ENCODE measurements at places on chromosomes 2 and 18. TPM values are rescaled to one million over a fixed set of nuclear protein-coding genes. Genes with fewer than 3 reads are reported as not detected.

- H3K36me3 ChIP-seq: no peaks in the 10 kb centered on the region
- peaks cover 51% of the 10 kb centered on the region for H3K27me3 ChIP-seq
- H3K4me3 ChIP-seq: peak within 1 kb of the TSS; percentile 69
- DNase-seq: peak; percentile 30
- no peak within 1 kb of the TSS for H3K27ac ChIP-seq
- peaks cover 17% of the 10 kb centered on the region for H3K4me1 ChIP-seq
Measured at GRCh38 chr18:23134780-23135549, at the start of gene CABLES1. Gene CABLES1, plus strand, starts transcription at chr18:23135485. Its CDS starts 278 bp downstream, at chr18:23135763.

GRCh38 chr2:37982147-37982582, 57.1 kb downstream of the RMDN2 start:
- no peaks in the 10 kb centered on the region for H3K36me3 ChIP-seq
- peaks cover 6% of the 10 kb centered on the region for H3K4me1 ChIP-seq
- H3K27me3 ChIP-seq: no peaks in the 10 kb centered on the region
- H3K4me3 ChIP-seq: no peak overlapping the region
- peak; percentile 56 for DNase-seq

DNA sequence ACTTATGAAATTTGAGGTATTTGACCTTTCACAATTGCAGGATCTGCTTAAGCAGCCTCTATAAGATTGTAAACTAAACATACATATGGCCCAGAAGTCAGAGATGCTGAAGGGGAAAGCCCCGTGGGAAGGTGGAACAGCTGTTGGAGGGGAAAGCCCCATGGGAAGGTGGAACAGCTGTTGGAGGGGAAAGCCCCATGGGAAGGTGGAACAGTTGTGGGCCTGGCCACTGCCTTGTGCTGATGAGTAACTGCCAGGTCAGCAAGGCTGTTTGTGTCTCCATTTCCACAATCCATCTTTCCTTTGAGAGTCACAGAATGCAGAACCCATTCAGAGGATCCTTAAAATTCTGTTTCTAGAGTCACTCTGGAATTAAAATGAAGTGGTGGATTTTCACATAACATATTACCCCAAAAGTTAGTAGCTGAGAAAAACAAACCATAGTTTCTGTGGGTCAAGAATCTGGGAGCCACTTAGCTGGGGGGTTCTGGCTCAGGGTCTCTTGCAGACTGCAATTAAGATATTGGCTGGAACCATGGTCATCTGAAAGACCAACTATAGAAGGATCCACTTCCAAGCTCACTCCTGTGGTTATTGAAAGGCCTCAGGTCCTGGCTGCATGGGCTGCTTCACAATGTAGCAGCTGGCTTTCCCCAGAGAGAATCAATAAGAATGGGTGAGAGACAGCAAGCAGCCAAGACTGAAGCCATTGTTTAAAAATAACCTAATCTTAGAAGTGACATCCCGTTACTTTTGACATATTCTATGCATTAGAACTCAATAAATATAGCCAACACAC, 86.6 kb upstream of the CAVIN2 start:
- no peaks in the 10 kb centered on the region for H3K4me1 ChIP-seq
- no peak overlapping the region for H3K27ac ChIP-seq
- no peaks in the 10 kb centered on the region for H3K36me3 ChIP-seq

- H3K4me3 ChIP-seq: no peak overlapping the region
- DNase-seq: no peak
- H3K36me3 ChIP-seq: no peaks in the 10 kb centered on the region
- H3K27ac ChIP-seq: no peak overlapping the region
Measured at GRCh38 chr18:73040247-73040646, 172.5 kb upstream of the NETO1 start.

Gene CYP27A1
- not detected for total RNA-seq

- no peak for DNase-seq
- H3K36me3 ChIP-seq: peaks cover 3% of the 10 kb centered on the region
- no peak overlapping the region for H3K27ac ChIP-seq
- peaks cover 12% of the 10 kb centered on the region for H3K4me1 ChIP-seq
- H3K4me3 ChIP-seq: no peak overlapping the region
Measured at GRCh38 chr2:106175086-106175850, 18.8 kb downstream of the UXS1 start.

GRCh38 chr2:154374416-154374815, 324.1 kb upstream of the KCNJ3 start:
- no peaks in the 10 kb centered on the region for H3K4me1 ChIP-seq
- no peak for DNase-seq
- H3K4me3 ChIP-seq: no peak overlapping the region
- H3K27me3 ChIP-seq: no peaks in the 10 kb centered on the region

Gene SLC23A3
- 2.3 TPM for total RNA-seq

DNA sequence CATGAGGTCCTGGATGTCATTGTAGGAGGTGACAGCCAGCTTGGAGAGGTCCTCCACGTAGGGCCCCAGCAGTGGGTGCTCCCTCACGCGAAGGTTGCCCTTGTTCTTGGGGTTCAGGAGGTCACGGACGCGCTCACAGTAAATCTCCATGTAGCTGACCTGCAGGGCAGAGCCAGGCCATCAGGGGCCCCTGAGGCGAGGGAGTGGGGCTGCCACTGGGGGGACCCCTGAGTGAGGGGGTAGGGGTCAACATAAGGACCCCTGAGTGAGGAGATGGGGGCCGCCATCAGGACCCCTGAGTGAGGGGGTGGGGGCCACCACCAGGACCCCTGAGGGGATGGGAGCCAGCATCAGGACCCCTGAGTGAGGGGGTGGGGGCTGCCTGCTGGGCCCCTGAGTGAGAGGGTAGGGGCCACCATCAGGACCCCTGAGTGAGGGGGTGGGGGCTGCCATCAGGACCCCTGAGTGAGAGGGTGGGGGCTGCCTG, 33.6 kb downstream of the KIF1A start:
- no peak overlapping the region for H3K27ac ChIP-seq
- H3K4me1 ChIP-seq: no peaks in the 10 kb centered on the region
- H3K4me3 ChIP-seq: no peak overlapping the region
- no peak for DNase-seq
- no peaks in the 10 kb centered on the region for H3K27me3 ChIP-seq
- no peaks in the 10 kb centered on the region for H3K36me3 ChIP-seq

GRCh38 chr18:68244786-68245185, 470.1 kb downstream of the TMX3 start:
- H3K4me1 ChIP-seq: no peaks in the 10 kb centered on the region
- no peaks in the 10 kb centered on the region for H3K27me3 ChIP-seq
- H3K4me3 ChIP-seq: no peak overlapping the region
- DNase-seq: no peak
- no peaks in the 10 kb centered on the region for H3K36me3 ChIP-seq

GRCh38 chr2:109395494-109396201, 218.1 kb downstream of the SEPTIN10 start:
- peaks cover 5% of the 10 kb centered on the region for H3K4me1 ChIP-seq
- no peak overlapping the region for H3K27ac ChIP-seq
- no peak overlapping the region for H3K4me3 ChIP-seq
- DNase-seq: no peak

DNA sequence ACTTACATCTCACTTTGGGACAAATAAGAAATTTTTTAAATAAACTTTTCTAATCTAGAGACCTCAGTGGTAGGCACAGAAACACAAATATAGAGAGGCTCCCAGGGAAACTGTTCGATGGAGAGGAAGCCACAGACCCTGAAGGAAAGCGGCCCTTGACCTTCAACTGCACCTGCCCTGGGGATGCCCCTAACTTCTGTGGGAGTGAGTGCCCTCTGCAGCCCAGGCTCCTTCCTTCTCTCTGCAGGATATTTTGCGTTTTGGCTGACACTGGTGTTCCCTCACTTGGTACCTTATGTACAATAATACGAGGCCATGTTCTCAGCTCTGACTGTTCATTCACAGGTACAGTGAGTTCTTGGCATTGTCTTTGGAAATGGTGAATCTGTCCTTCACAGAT, 64.8 kb upstream of the MAL start:
- no peak for DNase-seq
- no peaks in the 10 kb centered on the region for H3K36me3 ChIP-seq
- no peaks in the 10 kb centered on the region for H3K4me1 ChIP-seq
- no peak overlapping the region for H3K4me3 ChIP-seq
- H3K27me3 ChIP-seq: peaks cover 36% of the 10 kb centered on the region
- H3K27ac ChIP-seq: no peak overlapping the region

- peaks cover 15% of the 10 kb centered on the region for H3K36me3 ChIP-seq
- H3K4me3 ChIP-seq: no peak overlapping the region
- H3K27ac ChIP-seq: no peak overlapping the region
- no peaks in the 10 kb centered on the region for H3K27me3 ChIP-seq
- H3K4me1 ChIP-seq: peaks cover 48% of the 10 kb centered on the region
Measured at GRCh38 chr2:46082531-46083485, 214.4 kb upstream of the EPAS1 start.

Gene ABCG8
- total RNA-seq: not detected

Gene GATA6
- total RNA-seq: not detected

- no peaks in the 10 kb centered on the region for H3K4me1 ChIP-seq
- H3K27me3 ChIP-seq: no peaks in the 10 kb centered on the region
- DNase-seq: peak; percentile 1
- H3K27ac ChIP-seq: no peak overlapping the region
Measured at GRCh38 chr2:15840148-15840547, 100.2 kb upstream of the MYCN start.

DNA sequence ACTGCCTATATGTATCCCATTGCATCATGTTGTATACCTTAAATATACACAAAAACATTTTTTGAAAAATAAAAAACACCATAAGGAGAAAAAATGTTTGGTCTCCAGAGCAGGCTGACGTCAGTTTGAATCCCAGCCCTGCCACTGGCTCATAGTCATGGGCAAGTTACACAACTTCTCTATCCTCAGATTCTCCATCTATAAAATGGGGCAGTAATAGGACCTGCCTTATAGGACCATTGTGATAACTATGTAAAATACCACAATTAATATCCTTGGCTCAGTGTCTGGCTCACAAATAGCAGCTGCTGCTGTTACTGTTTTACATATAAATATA, 135.6 kb downstream of the SMAD7 start:
- DNase-seq: no peak
- H3K4me3 ChIP-seq: no peak overlapping the region
- peaks cover 30% of the 10 kb centered on the region for H3K36me3 ChIP-seq
- peak overlapping the region; percentile 90 for H3K27ac ChIP-seq
- peaks cover 63% of the 10 kb centered on the region for H3K4me1 ChIP-seq
- H3K27me3 ChIP-seq: no peaks in the 10 kb centered on the region

DNA sequence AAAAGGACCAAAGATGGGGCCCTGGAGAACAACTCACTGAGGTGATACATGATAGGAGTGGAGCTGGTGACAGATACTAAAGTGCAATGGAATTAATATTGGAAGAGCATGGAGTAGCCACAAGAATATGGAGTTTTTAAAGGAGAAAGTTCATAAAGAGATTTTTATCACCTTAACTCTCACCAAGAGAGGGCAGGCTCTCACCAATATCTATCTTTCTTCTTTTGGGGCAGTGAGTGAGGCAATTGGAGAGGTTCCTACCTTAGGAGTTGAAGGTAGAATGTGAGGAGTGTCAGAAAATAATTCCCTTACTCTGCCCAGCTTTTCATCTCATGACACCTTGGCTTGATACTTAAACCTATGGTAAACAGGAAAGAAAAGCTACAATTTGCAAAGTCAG, 233.7 kb upstream of the CWC22 start:
- no peaks in the 10 kb centered on the region for H3K4me1 ChIP-seq
- H3K27ac ChIP-seq: no peak overlapping the region
- H3K36me3 ChIP-seq: no peaks in the 10 kb centered on the region
- no peak overlapping the region for H3K4me3 ChIP-seq

GRCh38 chr2:112216167-112216566, 38.7 kb downstream of the ZC3H8 start:
- H3K27ac ChIP-seq: no peak overlapping the region
- H3K4me3 ChIP-seq: no peak overlapping the region
- peaks cover 4% of the 10 kb centered on the region for H3K4me1 ChIP-seq
- H3K36me3 ChIP-seq: peaks cover 42% of the 10 kb centered on the region

Gene GPR45
- total RNA-seq: not detected

DNA sequence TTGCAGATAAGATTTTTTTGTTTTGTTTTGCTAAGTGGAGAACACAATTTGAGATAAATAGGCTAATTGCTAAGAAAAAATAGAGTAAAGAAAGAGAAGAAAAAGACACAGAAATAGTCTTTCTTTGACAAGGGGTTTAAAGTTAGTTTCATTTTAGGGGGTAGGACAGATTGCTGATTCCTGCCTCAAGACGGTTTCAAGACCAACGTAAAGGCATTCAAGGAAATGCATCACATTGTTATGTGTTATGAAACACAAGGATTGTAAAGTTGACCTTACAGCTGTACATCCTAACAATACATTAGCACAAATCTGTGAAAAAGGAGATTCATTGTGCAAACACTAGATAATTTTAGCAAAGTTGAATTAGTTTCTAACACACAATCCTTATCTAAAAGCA, 22.7 kb upstream of the ETAA1 start:
- H3K27ac ChIP-seq: no peak overlapping the region
- no peaks in the 10 kb centered on the region for H3K27me3 ChIP-seq
- H3K36me3 ChIP-seq: no peaks in the 10 kb centered on the region
- H3K4me1 ChIP-seq: no peaks in the 10 kb centered on the region

DNA sequence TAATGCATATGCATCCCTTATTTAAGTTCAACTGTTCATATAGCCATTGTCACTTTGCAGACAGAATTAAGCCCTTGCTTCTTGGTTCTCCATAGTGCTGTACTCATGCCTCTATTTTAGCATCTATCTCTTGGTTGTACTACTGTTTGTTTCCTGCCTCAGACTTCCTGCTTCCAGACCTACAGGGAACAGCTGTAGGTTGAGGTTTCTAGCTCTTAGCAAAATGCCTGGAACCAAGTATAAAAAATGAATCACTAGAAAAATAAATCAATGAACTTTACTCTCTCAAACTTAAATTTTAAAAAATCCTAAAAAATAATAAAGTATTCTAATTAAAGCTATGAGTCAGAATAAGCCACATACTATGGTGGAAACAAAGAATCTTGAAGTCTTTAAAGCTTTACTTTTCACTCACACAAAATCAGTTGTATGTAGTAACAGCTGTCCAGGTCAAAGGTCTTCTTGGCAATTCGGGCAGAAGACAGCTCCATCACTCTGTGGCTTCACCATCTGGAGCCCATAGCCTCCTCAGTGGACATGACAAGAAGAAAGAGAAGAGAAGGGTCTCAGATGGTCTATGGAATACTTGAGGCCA, 1228.1 kb upstream of the GYPC start:
- H3K4me3 ChIP-seq: no peak overlapping the region
- H3K36me3 ChIP-seq: no peaks in the 10 kb centered on the region
- H3K27me3 ChIP-seq: no peaks in the 10 kb centered on the region
- no peaks in the 10 kb centered on the region for H3K4me1 ChIP-seq

GRCh38 chr18:56702946-56703345, 51.8 kb downstream of the WDR7 start:
- no peak overlapping the region for H3K27ac ChIP-seq
- DNase-seq: no peak
- peaks cover 2% of the 10 kb centered on the region for H3K4me1 ChIP-seq
- peaks cover 9% of the 10 kb centered on the region for H3K36me3 ChIP-seq
- H3K27me3 ChIP-seq: no peaks in the 10 kb centered on the region

DNA sequence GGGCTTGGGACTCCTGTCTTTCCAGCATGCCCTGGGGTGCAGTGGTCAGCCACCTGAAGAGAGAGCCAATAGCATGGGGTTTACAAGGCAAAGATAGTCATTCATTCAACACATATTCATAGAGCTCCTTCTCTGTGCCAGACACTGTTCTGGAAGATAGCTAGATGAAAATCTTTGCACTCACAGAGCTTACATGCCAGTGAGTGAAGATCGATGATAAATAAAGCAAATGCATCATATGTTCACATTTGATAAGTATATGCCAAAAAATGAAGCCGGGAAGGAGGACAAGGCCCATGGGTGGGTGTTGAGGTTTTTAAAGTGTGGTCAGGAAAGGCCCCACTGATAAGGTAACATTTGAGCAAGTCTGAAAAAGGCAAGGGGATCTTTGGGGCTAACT, 130.8 kb upstream of the CDCA7 start:
- peaks cover 17% of the 10 kb centered on the region for H3K27me3 ChIP-seq
- DNase-seq: no peak
- peaks cover 3% of the 10 kb centered on the region for H3K4me1 ChIP-seq
- no peak overlapping the region for H3K4me3 ChIP-seq

Measured in activated CD4-positive, alpha-beta memory T cell treated with anti-CD3 and anti-CD28 coated beads, Interleukin-2, amount 10 ng/mL, durations not matched to agents 7 days and 5 days (primary cell).